ENCODE measurements at places on chromosomes 11 and 22.

DNA sequence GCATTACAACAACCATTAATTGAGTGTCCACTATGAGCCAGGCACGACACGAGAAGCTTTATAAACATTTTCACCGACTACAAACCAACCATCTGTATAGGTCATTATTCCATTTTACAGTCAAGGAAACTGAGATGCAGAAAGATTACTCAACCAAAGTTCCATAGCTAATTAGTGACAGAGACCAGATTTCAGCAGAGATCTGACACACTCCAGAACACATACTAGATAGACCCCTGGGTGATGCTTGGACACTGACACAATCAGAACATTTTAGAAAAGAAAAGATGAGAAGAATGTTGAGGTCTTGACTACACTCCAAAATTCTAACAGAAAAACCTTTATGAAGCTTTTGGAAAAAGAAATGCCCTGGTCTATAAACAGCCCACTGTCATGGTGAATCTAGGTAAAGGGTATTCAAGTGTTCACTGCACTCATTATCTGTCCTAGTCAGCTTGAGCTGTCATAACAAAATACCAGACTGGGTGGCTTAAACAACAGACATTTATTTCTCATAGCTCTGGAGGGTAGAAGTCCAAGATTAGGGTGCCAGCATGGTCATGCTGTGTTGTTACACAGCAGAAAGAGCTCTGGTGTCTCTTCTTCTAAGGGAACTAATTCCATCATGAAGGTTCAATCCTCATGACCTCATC is 89.0 kb downstream of the RELT start:
- no peak for DNase-seq

GRCh38 chr11:65437436-65438227 is 15.0 kb downstream of the NEAT1 start:
- no peak for DNase-seq

- no peak for DNase-seq
Measured at GRCh38 chr11:3835751-3836150, 5.0 kb downstream of the RHOG start.

GRCh38 chr11:124841840-124842239 is 23.4 kb upstream of the ROBO3 start:
- no peak for DNase-seq

- no peak for DNase-seq
Measured at GRCh38 chr11:134645576-134645975, 233.5 kb upstream of the B3GAT1 start.

GRCh38 chr11:23308041-23308440 is 447.8 kb upstream of the CCDC179 start:
- no peak for DNase-seq

GRCh38 chr11:117045196-117045595 is 53.0 kb downstream of the SIK3 start:
- peak; percentile 34 for DNase-seq

GRCh38 chr11:28566339-28567089 is 458.3 kb downstream of the METTL15 start:
- DNase-seq, result peak; percentile 75

GRCh38 chr22:33871935-33872334 is 48.3 kb downstream of the LARGE1 start:
- DNase-seq, result no peak

DNA sequence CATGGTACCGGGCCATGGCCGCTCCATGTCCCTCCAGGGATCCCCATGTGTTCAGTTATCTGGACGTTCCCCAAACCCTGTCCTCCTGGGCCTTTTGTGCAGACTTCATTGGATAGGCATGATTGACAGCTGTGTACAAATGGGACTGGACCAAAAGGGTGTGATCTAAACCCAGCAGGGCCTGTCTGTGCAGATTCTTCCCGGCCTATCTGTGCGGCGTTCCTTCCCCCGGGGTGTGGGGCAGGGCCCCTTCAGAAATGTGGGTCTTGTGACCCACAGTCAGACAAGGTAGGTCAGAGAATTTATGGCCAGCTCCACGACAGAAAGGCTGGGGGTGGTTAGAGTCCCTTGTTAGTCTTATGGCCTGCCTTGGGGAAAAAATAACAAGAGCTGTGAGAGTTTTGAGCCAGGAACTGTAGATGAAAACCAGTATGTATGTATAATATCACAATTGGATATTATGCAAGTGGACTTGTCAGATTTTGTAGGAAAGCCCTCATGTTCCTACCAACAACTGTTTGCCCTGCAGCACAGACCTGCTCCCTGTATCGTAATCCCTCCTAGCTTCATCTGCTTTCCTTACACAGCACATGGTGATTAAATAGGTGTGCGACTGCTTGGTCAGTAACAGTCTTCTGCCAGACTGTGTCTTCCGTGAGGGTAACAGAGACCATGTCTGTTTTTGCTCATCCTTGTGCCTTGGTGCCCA is 31.7 kb downstream of the AP2A2 start:
- DNase-seq, result no peak

DNA sequence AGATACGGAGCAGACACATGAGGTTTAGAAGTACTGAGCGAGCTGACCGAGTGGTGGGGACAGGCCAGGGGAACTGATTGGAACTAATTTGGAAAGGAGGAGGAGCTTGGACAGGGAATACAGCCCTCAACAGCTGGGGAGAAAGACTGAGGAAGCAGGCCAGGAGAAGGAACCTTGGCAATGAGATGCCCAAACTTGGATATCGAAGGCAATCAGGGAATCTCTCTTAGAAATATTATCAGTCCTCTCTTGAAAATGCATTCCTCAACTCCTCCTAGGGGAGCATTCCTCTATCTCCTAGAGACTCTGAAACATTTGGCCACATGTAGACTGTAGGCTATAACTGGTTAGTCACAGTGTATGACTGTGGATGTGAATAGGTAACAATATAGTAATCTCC is 284.6 kb downstream of the GUCY1A2 start:
- no peak for DNase-seq

DNA sequence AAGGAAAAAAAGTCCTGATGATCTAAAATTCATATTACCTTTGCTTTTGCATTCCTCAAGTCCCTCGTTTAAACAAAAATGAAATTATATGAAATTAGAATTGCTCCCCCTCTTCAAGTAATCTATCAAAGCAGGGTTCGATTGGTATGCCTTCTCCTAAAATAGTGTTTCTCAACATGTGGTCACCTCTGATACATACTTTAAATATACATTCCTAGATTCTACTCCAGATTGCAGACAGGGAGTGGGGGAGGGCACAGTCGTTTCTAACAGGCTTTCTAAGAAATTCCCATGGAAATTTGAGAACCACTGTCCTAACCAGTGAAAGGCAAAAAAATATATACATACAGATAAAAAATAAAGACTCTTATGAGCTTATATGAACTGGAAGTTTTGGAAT is 22.6 kb upstream of the IRAG1 start:
- no peak for DNase-seq

DNA sequence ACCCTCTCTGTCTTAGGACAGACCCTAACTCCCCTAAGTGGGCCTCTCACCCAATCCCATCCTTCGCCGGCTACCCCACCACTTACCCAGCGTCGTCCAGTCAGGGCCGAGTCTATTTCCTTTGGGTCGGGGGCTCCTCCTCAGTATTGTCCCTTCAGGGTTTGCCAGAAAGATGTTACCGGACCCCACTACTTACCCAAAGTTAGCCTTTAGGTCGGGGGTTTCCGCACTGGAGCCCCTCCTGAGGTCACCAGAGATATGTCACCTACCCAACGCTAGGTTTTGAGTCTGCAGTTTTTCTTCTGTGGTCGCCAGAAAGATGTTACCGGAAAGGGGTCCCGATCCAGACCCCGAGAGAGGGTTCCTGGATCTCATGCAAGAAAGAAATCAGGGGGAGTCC is 17.9 kb upstream of the B4GALNT4 start:
- DNase-seq, result no peak

GRCh38 chr11:10208131-10208575 is 85.9 kb downstream of the SBF2 start:
- peak; percentile 83 for DNase-seq

Measured in GM23338 (cell line).